ENCODE measurements at places on chromosomes 11 and 22.

DNA sequence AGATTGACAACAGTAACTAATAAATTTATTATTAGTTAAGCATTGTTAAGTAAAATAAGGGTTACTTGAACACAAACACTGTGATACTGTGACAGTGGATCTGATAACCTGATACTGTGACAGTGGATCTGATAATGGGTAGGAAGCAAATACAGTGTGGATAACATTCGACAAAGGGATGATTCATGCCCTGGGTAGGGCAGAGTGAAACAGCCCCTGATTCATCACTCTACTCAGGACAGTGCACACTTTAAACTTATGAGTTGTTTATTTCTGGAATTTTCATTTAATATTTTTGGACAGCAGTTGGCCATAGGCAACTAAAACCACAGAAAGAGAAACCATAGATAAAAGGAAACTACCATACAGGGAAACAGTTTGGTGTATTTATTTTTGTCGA lies 60.8 kb upstream of the CTSC start:
- DNase-seq = no peak

DNA sequence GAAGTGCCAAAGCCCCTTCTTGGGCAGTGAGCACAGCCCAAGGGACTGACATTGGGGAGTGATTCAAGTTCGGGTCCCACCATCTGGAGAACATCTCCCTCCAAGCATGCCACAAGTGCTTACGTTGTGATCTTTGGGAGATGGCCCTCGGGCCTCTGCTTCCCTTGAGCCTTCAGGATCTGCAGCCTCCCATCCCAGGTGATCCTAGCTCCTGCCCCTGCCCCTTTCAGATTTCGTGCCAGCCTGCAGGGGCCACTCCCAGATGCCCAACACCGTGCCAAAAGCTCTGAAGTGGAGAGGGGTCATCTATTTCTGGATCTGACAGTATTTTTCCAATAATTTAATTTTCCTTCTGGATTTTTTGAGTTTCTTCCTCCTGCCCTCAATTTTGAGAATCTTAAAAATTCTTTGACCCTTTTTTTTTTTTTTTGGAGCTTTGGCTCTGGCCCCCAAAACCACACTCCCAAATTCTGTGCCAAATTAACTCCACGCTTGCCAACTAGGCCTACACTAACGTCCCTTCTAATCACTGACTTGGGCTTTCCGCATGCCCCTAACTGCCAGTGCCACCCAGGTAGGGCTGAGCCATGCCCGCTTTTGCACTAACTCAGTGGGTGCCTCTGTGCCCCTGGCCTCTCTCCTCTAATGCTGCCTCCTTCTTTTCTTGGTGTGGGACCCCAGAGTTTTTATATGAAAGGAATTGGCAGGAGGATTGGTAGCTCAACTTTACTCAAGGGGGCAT lies 25.3 kb downstream of the PHLDB1 start:
- DNase-seq = no peak

DNA sequence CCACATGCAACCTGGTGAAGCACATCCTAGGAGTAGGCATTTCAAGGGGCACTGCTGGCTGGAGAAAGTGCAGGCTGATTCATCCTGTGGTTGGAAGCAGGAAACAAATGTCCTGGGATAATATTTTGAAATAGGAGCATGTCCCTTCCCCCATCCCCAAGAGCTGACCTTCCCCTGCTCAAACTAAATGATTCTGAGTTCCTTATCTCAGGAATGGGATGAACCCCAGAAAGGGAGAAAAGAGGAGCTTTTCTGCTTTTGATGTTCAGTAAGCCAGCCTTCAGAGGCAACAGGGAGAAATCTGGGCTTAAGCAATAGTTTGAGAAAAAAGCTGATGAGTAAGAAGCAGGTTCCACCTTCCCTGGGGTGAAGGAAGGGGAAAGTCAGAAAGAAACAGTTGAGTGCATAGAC lies 19.5 kb upstream of the SPON1 start:
- peak; percentile 13 for DNase-seq

DNA sequence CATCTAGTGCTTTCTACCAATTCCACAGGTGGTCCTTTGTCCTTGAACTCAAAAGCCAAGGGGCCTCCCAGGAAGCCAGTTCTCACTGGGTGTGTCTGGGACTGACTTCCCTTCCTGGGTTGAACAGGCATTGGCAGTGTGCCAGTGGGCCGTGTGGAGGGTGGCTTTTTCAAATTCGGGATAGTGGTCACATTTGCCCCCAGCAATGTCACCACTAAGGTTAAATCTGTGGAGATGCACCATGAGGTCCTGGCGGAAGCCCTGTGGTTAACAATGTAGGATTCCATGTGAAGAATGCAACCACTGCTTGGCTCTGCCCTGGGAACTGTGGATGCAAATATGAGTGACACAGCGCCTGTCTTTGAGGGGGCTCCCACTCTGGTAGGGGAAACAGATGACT lies 53.2 kb upstream of the MTNR1B start:
- no peak for DNase-seq

- DNase-seq = no peak
These were observed 1.7 kb downstream of the CCDC87 start for GRCh38 chr11:66591175-66591574.

- peak; percentile 10 for DNase-seq
These were observed 92.9 kb downstream of the DYNC2H1 start for GRCh38 chr11:103202048-103202651.

- no peak for DNase-seq
These were observed 61.6 kb upstream of the PTPN5 start for GRCh38 chr11:18853086-18853720.

DNA sequence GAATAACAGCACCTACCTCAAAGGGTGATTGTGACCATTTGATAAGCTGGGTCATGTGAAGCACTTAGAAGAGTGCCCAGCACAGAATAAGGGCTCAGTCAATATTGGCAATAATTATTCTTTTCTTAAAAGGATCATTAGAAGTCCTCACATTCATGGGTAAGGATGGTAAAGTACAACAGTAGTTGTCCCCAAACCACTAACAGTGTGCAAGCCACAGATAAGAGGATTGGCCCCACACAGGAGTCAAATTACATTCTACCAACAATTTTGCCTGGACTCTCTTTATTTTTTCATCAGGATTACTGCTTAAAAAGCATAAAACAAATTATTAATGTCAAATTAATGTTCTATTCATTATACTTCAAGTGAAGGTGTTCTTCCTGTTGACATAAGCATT lies 271.5 kb upstream of the PDGFD start:
- no peak for DNase-seq

GRCh38 chr22:44068422-44069191 lies 44.5 kb downstream of the PARVB start:
- no peak for DNase-seq

- no peak for DNase-seq
These were observed 415.3 kb upstream of the CADM1 start for GRCh38 chr11:115919341-115920091.

GRCh38 chr11:48064306-48064705 lies 83.9 kb downstream of the PTPRJ start:
- peak; percentile 49 for DNase-seq

DNA sequence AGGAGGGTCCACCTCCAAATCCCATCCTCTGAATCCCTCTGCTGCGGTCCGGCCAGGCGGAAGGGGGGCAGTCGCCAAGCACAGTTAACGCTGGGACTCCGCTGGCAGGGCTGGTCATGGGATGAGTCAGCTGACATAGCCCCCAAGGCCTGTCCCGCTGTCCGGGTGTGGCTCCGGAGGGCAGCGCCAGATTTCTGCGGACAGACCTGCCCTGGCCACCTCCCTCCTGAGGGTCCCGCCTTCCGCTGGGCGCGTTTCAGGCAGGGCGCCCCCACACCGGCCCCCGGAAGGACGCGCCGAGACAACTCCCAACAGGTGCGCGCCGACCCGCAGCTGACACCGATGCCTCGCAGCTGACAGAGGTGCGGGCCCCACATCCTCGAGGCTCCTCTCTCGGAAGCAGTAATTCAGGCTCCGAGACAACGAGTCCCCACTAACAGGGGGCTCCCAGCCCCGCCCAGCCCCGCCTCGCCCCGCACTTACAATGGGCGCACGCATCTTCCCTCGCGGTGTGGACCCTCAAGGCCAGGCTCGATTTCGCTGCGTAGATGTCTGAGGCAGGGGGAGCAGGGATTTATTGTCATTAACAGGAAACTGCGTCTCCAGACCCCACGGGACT lies 607 bp downstream of the PLAAT3 start:
- DNase-seq = no peak

DNA sequence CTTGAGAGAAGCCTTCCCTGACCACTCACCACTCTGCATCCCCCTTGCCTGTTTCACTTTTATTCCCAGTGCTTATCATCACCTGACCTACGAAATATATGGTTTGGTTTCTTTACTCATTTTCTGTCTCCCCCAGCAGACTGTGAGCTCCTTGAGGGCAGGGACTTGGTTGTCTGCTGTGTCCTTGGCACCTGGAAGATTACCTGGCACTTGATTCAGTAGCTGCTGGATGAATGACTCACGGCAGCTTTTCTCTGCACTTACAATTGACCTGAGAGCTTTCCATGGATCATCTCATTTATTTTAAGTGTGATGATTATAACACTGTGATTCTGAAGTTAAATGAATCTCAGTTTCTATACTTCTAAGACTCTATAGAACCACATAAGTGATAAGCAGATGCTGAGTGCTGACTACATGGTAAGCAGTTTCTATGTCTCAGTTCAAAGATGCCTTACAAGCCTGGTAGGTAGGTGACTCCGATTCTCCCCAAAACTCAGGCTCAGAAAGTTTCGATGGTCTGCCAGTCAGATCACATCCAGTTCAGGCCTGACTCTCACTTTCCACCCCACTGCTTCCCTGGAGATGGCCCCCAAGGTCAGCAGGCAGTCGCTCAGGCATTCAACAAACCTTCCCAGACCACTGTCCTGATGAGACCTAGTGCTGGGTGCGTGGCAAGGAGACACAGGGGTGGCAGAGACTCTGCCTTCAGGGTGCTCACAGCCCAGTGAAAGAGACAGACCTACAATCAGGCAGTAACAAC lies 11.6 kb downstream of the IL2RB start:
- DNase-seq = no peak

DNA sequence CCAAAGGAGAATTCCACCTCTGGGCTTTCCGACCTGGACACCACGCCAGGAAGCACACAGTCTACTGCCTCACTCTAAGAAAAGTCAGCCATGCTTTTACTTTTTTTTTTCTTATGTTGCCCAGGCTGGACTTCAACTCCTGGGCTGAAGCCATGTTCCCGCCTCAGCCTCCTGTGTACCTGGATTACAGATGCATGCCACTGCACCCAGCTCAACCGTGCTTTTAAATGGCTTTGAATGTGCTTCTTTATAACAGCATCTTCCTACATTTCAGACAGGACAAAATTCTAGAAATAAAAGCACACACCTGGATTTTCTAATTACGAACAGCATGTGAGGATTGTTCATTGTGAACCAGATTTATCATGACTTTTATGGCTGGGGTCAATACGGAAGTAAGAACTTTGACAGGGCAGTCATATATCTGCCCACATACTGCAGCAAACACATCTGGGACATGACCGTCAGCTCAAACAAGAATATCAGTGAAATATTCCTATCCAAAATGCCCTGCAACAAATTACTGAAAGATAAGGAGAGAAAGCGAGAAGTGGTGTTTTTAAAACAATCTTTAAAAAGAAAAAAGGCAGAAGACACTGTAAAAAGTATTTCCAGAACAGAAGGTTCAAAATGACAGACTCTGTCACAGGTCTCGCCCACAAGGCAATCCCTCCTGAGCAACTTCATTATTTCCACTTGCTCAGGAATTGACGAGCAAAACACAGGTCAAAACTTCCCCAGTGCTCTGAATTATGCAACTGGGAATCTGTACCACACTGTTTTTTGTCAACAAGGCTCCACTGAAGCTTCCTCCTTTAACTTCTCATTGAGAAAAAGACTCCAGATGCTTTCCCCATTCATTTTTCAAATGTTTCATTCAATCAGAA lies 42.1 kb downstream of the PACSIN2 start:
- no peak for DNase-seq

DNA sequence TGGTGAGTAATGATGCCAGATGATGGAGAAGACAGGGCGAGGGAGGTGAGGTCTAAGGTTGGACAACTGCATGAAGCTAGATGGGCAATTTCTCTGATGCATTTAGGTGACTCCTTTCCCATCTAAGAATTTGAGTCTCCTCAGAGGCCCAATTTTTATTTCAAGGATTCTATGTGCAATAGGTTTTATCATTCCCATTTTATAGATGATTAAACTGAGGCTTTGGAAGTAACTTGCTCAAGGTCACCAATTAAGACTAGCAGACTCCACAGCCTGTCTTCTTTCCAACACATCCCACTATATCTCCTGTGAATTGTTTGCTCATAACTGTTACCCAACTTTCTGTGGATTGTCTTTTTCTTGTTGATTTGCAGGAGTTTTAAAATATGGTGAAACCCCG lies 28.5 kb downstream of the DSCAML1 start:
- DNase-seq = no peak

DNA sequence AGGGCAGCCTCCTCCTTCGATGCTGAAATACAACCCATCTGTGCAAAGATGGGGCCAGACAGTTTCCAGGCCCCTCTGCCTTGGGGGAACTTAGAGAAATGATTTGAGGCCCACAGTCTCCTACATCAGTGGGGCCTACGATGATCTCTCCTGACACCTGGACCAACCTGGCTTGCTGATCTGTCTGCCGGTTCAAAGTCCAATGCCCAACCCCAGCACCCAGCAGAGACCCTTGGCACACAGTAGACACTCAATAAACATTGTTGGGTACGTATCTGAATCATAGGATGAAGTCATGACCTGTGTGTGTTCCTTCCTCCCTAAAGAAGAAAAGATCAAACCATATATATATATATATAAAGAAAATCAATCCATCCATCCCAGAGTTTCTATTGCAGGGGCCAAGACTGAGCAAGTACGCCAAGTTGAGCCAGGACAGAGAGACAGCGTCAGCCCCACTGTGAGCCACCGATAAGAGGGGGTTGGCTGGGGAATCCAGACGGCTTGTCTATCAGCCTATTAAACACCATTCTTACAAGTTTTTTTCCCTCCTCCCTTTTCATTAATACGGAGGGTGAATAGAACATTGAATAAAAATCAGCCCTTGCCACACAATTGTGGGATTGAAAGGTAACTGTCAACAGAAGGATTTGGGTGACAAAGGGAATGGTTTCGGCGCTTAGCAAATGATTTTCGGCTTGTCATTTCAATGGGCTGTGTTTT lies 244.1 kb downstream of the MN1 start:
- DNase-seq = no peak

GRCh38 chr22:24485608-24486007 lies 9.5 kb upstream of the UPB1 start:
- no peak for DNase-seq

GRCh38 chr11:100832829-100833228 lies 145.7 kb downstream of the ARHGAP42 start:
- DNase-seq = no peak

DNA sequence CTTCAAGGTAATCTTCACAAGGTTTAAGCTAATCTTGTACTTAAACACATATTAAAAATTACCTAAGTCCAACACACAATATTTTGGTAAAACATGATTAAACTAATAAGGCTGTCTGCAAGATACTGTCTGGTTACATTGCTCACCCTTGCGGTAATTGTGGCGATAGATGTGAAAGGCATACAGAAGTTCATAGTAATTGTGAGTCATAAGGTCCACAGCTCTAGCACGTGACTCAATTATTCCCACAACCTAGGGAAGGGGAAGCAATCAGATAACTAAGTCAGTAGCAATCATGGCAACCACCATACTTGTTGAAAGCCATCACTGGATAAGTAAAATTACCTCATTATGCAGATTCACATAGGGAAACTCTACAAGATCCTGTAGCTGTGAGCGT lies 30.5 kb upstream of the FNBP4 start:
- no peak for DNase-seq

All from smooth muscle cell of the brain vasculature (primary cell).